ENCODE measurements at places on chromosomes 3 and 15.
A peak's percentile ranks its signal among the peaks of the same experiment; 100 is the strongest.

- no peak for DNase-seq
Measured at GRCh38 chr15:53586799-53587198, 172.7 kb downstream of the WDR72 start.

GRCh38 chr3:11391174-11391879 lies 119.1 kb downstream of the ATG7 start:
- no peak for DNase-seq

GRCh38 chr15:85374831-85375230 lies 5.6 kb upstream of the AKAP13 start:
- DNase-seq: no peak

DNA sequence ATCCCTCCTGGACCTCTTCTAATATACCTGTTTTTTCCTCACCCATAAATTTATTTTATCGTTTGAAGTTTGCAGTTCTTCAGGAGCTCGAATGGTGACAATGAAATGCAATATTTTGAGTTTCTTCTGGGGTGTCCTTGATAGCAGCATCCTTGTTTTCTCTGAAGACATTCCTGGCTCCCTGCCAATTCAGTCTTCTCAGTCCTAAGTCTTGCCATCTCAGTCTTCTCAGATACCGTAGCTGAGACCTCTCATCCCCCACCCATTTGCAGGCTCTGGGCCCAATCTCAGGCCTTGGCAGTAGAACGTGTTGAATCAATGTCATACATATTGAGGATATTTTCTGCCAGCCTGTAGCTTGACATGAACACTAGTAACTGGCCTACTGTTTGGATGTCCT lies 140.9 kb downstream of the NECTIN3 start:
- DNase-seq: no peak

DNA sequence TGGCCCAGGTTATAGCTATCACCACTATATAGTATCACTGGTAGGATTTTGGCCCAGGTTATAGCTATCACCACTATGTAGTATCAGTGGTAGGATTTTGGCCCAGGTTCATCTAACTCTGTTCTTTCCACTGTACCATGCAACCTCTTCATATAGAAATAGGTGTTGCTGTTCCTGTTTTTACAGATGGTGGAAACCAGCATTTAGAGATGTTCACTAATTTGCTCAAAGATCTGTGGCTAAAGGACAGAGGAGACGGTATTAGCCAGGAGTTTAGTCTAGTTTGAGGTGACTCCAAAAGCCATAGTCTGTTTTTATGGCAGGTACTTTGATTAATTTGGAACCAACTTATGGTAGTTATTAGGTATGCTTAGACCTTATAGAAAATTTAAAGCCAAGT lies 3.1 kb downstream of the LRCH3 start:
- DNase-seq: no peak

- DNase-seq: no peak
Measured at GRCh38 chr3:74722211-74722610, 107.8 kb upstream of the CNTN3 start.

DNA sequence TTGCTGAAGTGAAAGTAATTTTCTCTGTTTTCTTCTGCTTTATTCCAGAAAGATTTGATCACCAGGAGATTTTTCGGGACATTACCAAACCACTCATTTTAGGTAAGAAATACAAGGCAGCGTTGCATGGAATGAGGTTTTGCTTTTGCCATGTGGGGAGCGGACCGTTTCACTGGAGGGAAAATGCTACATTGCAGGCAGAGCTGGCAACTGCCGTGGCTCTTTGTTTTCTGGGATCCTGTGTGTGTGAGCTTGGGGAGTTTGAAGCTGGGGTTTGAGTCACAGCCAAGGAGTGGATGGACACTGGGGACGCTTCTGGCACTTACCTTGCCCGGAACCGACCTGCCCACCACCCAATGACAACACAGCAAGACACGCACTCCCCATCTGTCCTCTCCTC lies 109.9 kb downstream of the APBA2 start:
- DNase-seq: no peak

DNA sequence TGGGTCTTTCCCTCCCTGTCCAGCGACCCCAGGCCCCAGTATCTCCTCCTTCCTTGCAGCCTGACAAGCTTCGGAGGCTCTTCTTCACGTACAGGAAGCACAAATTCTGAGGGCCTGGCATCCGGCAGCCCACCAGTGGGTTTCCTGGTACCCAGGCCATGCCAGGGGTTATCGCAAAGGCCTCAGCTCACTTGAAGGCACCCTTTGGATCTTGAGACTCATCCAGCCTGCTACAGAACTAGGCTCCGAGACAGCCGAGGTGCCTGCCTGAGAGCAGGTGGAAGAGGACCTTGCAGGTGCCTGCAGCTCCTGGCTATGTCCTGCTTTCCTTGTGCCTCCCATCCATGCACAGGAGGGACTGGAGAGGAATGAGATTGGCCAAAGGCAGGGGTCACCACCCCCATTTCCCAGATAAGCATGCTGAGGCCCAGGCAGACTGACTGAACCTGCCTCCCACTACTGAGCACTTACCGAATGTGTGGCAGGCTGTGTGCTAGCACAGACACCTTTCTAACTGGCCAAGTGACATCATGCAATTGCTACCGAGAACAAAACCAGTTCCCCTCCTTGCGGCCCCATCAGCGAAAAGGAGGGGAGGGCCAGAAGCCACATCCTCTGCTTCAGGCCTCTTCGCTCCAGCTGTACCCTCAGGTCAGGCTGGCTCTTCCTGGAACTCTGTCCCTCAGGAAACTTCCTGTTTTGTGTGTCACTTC lies 11.2 kb downstream of the SH2D7 start:
- DNase-seq: peak; percentile 21

- no peak for DNase-seq
Measured at GRCh38 chr15:77493324-77493907, 72.7 kb downstream of the HMG20A start.

GRCh38 chr15:59052915-59053407 lies 52.0 kb upstream of the CCNB2 start:
- no peak for DNase-seq

GRCh38 chr15:101126618-101127505 lies 125.0 kb downstream of the CHSY1 start:
- no peak for DNase-seq

GRCh38 chr3:44430466-44430865 lies 47.0 kb downstream of the ZNF445 start:
- DNase-seq: no peak

GRCh38 chr15:78197632-78198031 lies 36.7 kb downstream of the ACSBG1 start:
- no peak for DNase-seq
